ENCODE measurements at places on chromosomes 4 and X. TPM values are rescaled to one million over a fixed set of nuclear protein-coding genes. Genes with fewer than 3 reads are reported as not detected.

The MYL5 gene
- total RNA-seq, result 6.7 TPM

The TRAM1L1 gene
- total RNA-seq, result 0.77 TPM

The RPS6KA6 gene
- total RNA-seq, result 0.47 TPM

The IL9R gene
- 0.32 TPM for total RNA-seq

DNA sequence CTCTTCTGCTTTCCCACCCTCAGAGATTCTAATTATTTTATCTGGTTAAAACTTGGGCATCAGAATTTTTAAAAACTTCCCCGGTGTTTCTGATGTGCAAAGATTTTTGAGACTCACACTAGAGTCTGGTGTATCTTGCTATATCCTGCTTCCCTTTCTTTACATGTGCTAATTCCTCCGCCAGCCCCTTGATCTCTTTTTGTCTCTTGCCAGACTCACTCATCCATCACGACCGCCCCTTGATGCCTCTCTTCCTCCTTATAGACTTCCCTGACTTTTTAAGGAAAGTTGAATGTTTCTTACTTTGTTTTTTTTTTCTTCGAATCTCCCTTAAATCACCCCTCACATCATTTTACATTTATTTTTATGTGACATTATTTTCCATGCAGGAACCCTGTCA, 274.9 kb upstream of the PITX2 start:
- H3K27me3 ChIP-seq, result no peaks in the 10 kb centered on the region
- no peak overlapping the region for H3K27ac ChIP-seq
- no peaks in the 10 kb centered on the region for H3K36me3 ChIP-seq
- no peak for DNase-seq

- H3K36me3 ChIP-seq, result no peaks in the 10 kb centered on the region
- H3K27ac ChIP-seq, result no peak overlapping the region
- no peak for DNase-seq
- H3K27me3 ChIP-seq, result no peaks in the 10 kb centered on the region
These were observed 95.2 kb downstream of the MANBA start for GRCh38 chr4:102665527-102665926.

GRCh38 chr4:24091639-24092233, 201.9 kb upstream of the PPARGC1A start:
- H3K27me3 ChIP-seq, result no peaks in the 10 kb centered on the region
- no peak for DNase-seq
- no peaks in the 10 kb centered on the region for H3K4me1 ChIP-seq
- no peak overlapping the region for H3K4me3 ChIP-seq

GRCh38 chr4:25110527-25111329, 49.5 kb downstream of the SEPSECS start:
- H3K27ac ChIP-seq, result no peak overlapping the region
- H3K36me3 ChIP-seq, result no peaks in the 10 kb centered on the region
- H3K4me1 ChIP-seq, result peaks cover 8% of the 10 kb centered on the region

DNA sequence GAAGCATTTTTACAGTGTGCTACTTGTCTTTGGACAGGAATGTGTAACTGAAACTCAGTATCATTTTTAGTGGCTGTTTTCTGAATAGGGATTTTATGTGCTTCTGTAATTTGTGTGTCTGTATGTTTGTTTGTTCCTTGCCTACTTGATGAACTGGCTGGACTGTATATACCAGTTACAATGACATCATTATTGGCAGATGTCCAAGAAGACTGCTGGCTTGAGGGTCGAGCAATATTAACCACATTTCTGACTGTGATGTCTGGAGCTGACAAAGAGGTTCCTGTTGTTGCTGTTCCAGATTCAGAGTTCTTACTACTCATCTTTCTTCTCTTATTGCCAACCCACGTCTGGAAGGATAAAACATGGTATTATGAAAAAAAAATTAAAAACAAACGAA, 33.0 kb downstream of the HDX start:
- no peaks in the 10 kb centered on the region for H3K36me3 ChIP-seq
- H3K27ac ChIP-seq, result no peak overlapping the region

- H3K4me1 ChIP-seq, result peaks cover 31% of the 10 kb centered on the region
- H3K27ac ChIP-seq, result no peak overlapping the region
- H3K36me3 ChIP-seq, result no peaks in the 10 kb centered on the region
- H3K4me3 ChIP-seq, result no peak overlapping the region
These were observed 421.3 kb downstream of the FAT4 start for GRCh38 chr4:125736057-125736456.

- DNase-seq, result no peak
- H3K4me1 ChIP-seq, result no peaks in the 10 kb centered on the region
- H3K27me3 ChIP-seq, result no peaks in the 10 kb centered on the region
- H3K36me3 ChIP-seq, result no peaks in the 10 kb centered on the region
- H3K4me3 ChIP-seq, result no peak overlapping the region
These were observed 288.4 kb downstream of the CRLF2 start for GRCh38 chrX:924017-924416.

- H3K27me3 ChIP-seq, result no peaks in the 10 kb centered on the region
- H3K36me3 ChIP-seq, result no peaks in the 10 kb centered on the region
These were observed 260.4 kb downstream of the SMARCA1 start for GRCh38 chrX:129262912-129263311.

- no peak overlapping the region for H3K27ac ChIP-seq
- no peaks in the 10 kb centered on the region for H3K36me3 ChIP-seq
- H3K4me1 ChIP-seq, result no peaks in the 10 kb centered on the region
- DNase-seq, result no peak
- H3K4me3 ChIP-seq, result no peak overlapping the region
These were observed 65.0 kb upstream of the MAGEB2 start for GRCh38 chrX:30150196-30150895.

- no peak overlapping the region for H3K4me3 ChIP-seq
- no peaks in the 10 kb centered on the region for H3K27me3 ChIP-seq
- no peak for DNase-seq
- no peaks in the 10 kb centered on the region for H3K4me1 ChIP-seq
- H3K27ac ChIP-seq, result no peak overlapping the region
These were observed 165.5 kb downstream of the PRR32 start for GRCh38 chrX:126985027-126985426.

- no peak for DNase-seq
- H3K36me3 ChIP-seq, result no peaks in the 10 kb centered on the region
- H3K27ac ChIP-seq, result no peak overlapping the region
These were observed 46.7 kb downstream of the TMEM156 start for GRCh38 chr4:38985410-38986100.

All from heart right ventricle (tissue), 16 donors.